ENCODE measurements at places on chromosomes 5 and 9.

GRCh38 chr9:6686396-6686795, 40.9 kb upstream of the GLDC start:
- DNase-seq = no peak

DNA sequence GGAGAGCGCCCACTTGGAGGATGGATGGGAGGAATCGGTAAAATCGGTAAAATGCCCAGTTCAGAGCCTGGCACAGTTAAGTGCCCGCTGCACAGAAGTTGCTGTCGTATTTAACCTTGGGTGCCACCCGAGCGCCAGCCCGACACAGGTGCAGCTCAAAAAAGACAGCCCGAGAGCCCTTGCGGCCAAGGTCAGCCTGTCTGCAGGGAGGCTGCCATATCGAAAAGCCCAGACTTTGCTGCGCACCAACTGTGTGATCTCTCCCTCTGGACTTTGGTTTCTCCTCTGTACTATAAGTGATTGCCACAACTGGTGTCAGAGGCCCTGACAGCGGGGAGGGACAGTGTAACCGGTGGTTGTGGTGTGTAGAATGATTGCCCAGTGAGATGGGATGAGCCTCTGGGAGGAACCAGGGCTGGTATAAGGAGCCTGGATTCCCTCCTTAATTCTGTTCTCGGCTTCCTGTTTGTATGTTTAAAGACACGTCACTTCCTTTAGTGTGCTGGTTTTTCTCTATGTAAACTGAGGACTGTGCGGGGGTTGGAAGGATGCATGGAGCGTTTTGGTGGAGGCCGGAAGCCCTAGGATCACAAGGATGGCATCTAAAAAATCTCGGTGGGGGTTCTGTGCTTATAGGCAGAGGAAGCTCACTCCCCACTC, 792 bp downstream of the NTMT1 start:
- no peak for DNase-seq

DNA sequence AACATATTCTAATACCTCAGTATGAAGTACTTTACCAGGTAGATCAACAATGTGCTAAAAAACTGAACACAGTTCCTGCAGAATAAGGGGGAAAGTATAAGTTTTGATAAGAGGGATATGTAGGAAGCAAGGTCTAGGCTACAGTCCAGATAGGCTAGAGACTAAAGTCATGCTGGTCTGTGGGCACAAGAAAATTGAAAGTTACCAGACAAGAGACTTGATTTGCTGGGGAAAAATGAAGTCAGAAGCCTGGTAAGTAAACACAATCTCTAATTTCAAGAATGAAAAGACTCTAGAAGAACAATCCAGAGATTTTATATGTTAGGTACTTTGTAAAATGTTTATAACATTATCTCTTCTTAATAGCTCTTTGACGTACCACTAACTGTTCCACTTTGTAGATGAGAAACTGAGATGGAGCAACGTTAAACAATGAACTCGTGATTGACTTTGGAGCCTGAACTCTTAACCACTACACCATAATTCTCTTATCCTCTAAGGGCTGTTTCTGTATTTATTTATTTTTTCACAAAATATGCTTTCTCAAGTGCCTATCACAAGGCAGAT, 19.5 kb downstream of the ADAMTS6 start:
- no peak for DNase-seq

- no peak for DNase-seq
Observed at GRCh38 chr9:18941060-18941740, 91.8 kb downstream of the SAXO1 start.

DNA sequence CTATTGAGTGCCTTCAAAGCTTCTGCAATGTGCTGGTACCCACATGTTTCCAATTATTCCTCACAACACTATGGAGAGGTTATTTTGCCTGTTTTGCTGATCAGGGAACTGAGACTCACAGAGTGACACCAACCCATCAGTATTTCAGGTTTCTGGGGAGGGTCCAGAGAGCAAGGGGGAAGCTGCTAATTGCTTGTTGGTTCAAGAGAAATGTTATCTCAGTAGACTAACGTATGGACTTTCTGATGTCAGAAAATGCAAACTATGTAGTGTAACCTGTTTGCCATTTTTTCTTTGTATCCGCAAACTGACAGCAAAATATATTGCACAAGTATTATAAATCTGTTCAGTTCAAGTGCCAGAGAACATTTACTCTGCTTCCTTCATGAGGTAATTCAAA, 108.3 kb upstream of the MSX2 start:
- no peak for DNase-seq

DNA sequence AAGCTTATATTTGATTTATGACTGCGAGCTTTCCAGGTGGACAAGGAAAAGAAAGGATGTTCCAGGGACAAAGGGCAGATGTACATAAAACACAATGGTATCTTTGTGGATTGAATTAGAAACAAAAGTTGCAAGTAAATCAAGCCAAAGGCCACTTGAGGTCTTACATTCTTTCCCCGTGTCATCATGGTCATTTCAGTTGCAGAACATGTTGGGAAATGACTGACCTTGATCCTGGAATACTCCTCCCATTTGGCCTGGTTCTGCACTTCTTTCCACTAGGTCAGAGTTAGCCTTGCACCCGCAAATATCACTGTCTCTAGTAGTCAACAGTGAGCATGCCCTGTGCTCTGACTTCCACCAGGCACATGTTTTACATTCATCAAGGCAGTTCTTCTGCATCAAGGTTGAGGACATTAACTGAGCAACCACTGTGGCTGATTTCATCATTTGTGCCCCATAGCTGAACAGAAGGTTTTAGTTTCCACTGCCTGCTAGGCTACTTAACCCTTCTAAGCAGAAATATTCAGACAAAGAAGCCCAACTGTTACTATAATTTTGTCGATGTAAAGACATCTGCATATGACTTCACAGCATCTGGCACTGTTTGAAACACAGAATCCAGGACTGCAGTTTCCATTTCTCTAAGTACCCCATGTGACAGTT, 1161.7 kb upstream of the DMAC1 start:
- no peak for DNase-seq

DNA sequence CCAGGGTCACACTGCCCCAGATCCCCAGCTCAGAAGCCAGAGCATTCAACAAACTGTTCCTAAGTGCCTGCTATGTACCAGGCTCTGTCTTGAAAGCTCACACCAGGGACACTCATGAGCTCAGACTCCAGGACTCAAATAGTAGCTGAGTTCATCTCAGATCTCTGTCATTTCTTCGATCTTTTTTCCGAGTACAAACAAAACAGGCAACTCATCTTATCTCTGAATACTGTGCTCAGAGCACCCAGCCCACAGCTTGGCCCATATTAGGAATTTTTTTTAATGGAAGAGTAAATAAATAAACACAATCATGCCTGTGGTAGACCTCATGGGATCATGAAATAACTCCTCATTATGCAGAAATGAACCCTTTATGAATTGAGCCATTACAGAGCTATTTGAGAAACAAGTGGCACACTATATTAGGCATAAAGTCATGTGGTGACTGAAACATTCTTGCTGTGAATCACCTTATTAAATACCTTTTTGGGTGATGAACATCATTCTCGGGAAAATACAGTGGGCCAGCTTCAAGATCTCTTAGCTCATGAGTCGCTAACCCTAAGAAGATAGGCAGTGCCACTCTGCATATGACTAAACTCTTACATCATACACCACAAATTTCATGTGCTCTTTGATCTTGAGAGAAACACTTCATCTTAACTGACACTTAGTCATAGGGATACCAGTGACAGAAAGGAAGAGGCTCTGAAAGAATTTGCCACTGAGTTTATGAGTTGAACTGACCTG, 9.9 kb downstream of the SH3RF2 start:
- no peak for DNase-seq

DNA sequence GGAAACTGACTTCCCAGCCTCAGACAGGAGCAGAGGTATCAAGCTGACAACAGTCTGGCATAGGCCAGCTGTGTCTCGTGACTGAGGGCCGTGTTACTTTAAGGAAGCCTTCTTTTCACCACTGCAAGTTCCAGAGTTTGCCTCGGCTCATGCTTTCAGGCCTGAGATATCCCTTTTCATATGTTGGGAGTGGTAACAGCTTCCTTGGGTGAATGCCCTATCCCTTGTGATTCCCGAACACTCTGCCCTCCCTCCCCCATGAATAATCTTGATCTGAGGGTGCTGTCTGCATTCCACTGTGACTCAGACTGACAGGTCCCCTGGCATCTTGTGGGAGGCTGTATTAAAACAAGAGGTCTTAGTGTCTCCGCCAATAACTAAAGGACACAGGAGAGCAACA, 49.7 kb upstream of the ARL15 start:
- DNase-seq = no peak

DNA sequence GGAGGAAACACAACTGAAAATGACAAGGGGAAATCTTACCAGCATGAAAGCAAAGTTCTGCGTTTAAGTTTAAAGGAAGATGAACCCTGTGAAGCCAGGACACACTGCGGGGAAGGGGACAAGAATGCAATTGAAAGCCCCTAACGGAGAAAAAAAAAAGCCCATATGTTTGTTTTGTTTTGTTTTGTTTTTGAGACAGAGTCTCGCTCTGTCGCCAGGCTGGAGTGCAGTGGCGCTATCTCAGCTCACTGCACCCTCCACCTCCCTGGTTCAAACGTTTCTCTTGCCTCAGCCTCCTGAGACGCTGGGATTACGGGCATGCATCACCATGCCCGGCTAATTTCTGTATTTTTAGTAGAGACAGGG, 2.9 kb downstream of the STK10 start:
- no peak for DNase-seq

- no peak for DNase-seq
Observed at GRCh38 chr5:143030349-143030748, 260.2 kb downstream of the ARHGAP26 start.

DNA sequence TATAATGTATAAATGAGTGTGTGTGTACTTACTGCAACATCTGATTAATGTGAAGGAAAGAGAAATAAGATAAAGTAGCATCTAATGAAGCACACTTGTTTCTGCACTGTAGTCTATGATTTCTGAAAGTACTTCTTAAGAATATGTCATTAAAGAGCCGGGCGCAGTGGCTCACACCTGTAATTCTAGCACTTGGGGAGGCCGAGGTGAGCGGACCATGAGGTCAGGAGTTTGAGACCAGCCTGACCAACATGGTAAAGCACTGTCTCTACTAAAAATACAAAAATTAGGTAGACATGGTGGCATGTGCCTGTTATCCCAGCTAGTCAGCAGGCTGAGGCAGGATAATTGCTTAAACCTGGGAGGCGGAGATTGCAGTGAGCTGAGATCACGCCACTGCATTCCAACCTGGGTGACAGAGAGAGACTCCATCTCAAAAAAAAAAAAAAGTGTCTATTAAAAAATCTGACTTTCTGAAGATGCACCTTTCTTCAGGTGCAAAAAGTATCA, 556.9 kb downstream of the PTPRD start:
- DNase-seq = no peak

- no peak for DNase-seq
Observed at GRCh38 chr5:56290378-56291078, 57.4 kb upstream of the ANKRD55 start.

DNA sequence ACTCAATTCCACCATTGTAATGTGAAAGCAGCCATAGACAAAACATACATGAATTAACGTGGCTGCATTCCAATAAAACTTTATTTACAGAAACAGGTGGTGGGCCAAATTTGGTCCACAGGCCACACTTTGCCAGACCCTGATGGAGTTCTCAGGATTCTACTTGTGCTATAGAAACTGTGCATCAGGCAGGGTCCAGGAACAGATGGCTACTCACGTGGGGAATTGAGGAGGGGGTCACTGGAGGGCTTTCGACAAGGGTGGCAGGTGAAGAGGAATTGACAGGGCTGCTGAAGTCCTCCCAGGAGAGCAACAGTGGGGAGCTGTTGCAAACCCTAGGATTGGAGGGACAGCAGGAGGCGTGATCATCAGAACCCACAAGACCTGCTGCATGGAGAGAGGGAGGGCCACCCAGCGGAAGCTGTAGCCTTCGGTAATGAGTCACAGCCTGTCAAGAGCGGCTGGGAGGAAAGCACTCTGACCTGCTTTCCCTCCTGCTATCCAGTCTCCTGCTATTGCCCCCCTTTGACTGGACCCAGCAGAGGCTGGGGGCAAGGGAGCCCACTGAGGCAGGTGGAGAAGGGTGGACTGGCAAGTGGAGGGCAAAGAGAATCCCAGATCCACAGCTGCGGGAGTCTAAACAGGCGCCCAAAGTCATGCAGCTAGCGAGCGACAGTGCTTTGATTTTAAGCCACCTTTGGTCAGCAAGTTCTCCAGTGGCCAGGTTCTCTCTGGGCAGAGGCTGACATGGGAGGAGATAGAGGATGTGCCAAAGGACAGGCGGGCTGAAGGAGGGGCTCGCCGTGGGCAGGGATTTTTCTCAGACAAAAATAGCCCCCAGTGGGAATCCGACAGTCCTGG, 138.3 kb upstream of the SMIM23 start:
- DNase-seq = no peak

- no peak for DNase-seq
Observed at GRCh38 chr5:159844267-159845121, 71.8 kb upstream of the ADRA1B start.

DNA sequence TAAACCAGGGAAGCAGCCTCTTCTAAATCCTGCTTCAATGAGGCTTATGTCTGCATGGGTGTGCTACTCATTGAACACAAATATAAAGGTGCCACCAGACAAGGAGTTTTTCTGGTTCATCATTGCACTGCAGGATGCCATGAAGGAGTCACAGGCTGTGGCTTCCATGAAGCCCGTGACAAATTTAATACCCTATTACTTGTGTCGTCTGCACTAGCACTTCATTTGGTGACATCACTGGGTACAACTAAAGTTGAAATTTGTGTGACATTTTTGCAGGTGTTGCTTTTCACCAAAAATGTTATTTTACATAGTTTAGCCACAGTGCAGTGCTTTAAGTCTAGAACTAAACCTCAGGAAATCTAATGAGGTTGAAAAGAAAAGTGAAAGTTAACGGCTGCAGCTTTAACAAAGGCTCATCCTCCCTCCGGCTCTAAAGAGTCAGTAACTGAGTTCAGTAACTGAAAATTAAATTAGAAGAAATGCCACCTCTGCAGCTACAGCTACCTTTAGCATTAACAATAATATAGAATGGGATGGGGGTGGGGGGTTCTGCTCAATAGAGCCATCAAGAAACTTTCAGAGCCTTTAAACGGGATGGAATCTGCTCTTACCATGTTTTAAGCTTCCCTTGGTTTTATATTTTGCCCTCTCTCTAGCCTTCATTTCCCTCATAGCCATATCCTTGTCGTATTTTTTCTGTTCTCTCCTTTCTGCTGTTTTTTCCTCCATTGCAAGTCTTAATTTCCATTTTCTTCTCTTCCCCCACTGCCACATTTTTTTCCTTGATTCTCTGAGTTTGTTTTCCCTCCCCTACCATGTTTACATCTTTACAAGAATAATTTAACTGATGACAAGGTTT, 233.8 kb upstream of the TMEM161B start:
- DNase-seq = no peak

DNA sequence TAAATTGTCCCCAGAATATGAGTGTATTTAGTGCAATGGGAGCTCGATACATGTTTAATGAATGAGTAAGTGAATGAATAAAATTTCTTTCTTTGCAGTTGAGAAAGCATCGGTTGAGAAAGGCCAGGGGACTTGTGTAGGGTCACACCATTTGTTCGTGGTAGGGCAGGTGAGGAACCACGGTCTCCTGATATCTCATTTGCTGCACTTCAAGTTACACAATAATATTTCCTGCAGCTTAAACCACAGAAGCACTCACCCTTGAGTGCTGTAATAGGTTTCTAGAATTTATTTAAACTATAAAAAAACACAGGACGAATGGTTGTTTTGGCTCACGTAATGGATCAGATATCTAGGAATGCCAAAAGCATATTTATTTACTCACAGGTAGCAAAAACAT, 429.8 kb downstream of the SPATA31D1 start:
- no peak for DNase-seq

Measured in activated naive CD4-positive, alpha-beta T cell (primary cell).